ENCODE measurements at places on chromosomes 11 and 22. TPM values are rescaled to one million over a fixed set of nuclear protein-coding genes. Genes with fewer than 3 reads are reported as not detected.

The ST14 gene
- 0.53 TPM for total RNA-seq

The SLC37A2 gene
- 1.1 TPM for total RNA-seq

The IGSF22 gene
- total RNA-seq: 2.4 TPM

The ZBTB44 gene
- total RNA-seq: 67.8 TPM

GRCh38 chr11:26731084-26731456 lies 9.2 kb upstream of the SLC5A12 start:
- DNase-seq: no peak

DNA sequence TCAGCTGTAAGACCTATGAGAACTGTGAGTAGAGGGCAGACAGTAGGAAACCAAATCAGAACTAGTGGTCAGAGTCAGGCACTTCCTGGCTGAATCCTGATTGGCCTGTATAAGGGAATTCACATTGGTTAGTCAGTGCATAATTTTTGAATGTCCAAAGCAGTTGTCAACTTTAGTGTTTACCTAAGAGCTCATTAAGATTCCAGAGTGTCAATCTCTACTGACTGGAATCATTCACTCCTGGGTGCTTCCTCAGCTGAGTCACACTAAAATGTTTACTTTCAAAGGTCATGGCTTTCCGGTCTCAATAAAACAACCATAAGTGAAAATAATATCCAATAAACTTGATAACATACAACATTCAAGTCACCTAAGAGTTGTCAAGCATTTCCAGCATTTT lies 306.1 kb downstream of the C11orf87 start:
- no peak for DNase-seq

DNA sequence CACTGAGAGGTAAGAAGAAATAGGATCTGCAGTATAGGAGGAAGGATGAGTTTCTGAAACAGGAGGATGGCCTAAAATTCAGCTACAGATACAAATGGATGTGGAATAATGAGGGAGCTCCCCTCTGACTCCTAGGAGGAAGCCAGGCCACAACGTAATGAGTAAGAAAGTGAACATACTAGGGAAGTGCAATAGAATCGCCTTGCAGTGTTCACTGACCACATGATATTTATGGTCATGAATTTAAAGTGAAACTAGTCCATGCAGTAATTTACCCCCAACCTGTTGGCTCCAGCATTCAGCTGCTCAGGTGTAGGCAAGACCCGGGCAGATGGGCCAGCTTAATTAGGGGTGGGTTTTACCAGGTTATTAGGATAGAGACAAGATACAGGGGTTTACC lies 101.7 kb downstream of the DEUP1 start:
- no peak for DNase-seq

GRCh38 chr11:61505640-61506155 lies 2.9 kb upstream of the LRRC10B start:
- DNase-seq: no peak

DNA sequence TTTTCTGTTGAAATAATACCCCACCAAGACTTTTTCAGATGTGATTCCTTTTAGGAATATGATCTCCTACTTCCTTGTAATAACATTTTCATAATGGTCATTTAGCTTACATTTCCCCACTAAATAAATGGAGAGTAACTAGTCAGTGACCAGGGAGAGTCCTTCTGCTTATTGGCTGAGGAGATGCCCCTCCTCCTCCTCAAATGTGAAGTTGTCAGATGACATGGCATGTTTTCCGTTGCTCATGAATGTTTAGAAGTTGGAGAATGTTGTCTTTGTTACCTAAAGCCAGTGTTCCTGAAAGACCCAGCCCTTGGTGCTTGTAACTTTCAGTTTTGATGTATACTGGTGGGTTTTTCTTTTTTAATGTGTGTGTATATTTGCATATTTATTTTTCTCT lies 38.2 kb downstream of the CSRP3 start:
- no peak for DNase-seq

DNA sequence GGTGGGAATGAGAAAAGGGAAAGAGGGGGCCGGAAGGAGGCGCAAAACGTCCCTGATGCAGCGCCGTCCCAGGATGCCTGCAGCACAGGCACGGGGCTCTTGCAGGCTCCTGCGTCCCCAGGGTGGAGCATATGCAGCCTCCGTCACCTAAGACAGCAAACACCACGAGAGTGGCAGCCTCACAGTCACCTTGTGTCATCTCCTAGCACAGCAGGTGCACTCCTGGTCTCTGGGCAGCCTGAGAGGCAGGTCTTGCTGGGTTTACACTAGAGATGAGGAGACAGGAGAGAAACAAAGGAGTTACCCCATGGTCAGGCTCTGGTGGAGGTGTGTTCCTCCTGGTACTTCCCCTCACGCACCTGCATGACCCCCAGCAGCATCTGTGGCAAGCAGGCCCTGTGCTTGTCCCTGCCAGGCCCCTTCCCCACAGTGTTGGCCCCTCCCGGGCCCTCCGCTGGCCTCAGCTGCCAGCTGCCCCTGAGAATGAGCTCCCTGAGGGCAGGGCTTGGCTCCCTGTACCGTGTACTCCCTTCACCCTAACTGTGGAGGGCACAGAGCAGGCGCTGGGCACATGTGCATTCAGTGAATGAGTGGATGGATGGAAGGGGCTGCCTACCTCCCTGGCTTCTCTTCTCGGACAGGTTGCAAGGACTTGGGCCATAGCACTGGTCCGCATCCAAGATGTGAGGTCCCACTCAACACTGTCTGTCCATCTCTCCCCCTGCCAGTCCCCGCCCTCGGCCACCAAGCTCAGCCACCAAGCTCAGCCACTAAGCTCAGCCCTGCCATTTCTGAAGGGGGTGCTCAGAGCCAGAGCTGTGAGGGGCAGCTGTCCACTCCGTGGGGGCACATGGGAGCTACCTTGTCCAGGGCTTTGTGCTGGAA lies 988.6 kb downstream of the BRD1 start:
- DNase-seq: no peak

DNA sequence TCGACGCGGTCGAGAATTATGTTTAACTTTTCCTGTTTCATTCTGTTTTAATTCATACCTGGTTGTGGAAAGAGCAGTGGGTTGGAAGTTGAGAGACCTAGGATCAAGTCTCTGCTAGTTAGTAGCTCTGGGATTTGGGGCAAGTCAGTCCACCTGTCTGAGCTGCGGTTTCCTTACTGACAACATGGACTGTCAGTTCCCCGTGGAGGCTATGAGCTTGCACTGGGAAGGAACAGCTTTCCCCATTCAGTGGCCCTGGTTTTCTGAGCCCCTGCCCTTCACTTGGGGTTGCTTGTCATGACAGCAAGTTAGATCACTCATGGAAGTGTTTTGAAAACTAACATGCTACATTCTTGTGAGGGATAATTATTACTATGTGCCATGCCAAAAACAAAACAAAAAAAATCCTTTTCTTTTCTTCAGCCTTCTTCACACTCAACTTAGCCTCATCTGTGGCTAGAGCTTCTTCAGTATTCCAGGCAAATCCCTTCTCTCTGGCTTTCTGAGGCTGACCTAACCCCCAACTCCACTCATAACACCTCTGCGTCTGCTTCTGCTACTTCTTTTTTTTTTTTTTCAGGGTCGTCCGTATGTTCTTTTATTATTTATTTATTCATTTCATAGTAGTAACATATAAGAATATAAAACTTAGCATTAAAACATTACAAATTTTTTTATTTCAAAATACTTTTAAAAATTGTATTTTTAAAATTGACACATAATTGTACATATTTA lies 43.0 kb upstream of the ZBED5 start:
- no peak for DNase-seq

GRCh38 chr11:126436209-126436755 lies 80.8 kb downstream of the ST3GAL4 start:
- DNase-seq: no peak

DNA sequence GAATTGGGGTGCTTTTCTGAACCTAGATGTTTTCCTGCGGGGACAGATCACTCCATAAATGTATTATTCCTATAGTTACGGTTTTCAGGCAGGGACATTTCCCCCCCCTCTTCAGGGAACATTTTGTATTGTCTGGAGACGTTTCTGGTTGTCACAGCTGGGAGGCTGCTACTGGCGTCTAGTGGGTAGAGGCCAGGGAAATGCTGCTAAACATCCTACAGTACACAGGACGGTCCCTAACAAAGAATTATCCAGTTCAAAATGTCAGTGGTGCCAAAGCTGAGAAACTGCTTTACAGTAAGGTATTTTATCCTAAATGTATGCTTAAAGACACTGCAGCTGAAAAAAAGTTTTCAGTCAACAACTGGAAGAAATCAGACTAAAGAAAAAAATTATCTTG lies 19.4 kb downstream of the PIWIL4 start:
- DNase-seq: no peak

GRCh38 chr11:70270877-70271648 lies 573 bp downstream of the PPFIA1 start:
- DNase-seq: peak; percentile 45

- no peak for DNase-seq
Measured at GRCh38 chr11:121886005-121886734, 229.8 kb downstream of the BLID start.

DNA sequence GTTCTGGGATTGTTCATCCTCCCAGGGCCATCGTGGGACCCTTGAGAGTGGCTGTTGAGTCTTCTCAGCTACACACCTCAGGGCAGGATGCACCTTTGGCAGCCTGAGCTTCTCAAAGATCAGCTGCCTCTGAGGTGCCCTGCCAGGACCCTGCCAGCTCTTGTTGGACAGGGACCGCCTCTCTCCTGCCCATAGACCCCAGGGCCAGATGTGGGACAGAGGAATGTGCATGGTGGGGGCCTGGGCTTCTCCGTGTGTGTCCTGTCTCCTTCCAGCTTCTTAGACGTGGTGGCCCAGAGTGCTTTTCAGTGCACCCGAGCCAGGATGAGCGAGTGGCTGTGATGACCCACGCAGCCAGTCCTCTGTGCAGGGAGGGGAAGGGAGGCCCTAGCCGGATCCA lies 5.9 kb upstream of the TRMU start:
- DNase-seq: no peak
